ENCODE measurements at places on chromosomes 4 and X.
A peak's percentile ranks its signal among the peaks of the same experiment; 100 is the strongest.

- no peak for DNase-seq
Observed at GRCh38 chrX:155767051-155767875, 113.9 kb upstream of the VAMP7 start.

- DNase-seq: peak; percentile 37
Observed at GRCh38 chr4:55183926-55184599, 58.7 kb upstream of the KDR start.

GRCh38 chr4:14841801-14842768, 160.2 kb upstream of the CPEB2 start:
- no peak for DNase-seq

GRCh38 chrX:133185119-133185518, 33.0 kb downstream of the TFDP3 start:
- no peak for DNase-seq

- DNase-seq: no peak
Observed at GRCh38 chr4:13347517-13348125, 136.5 kb downstream of the RAB28 start.

DNA sequence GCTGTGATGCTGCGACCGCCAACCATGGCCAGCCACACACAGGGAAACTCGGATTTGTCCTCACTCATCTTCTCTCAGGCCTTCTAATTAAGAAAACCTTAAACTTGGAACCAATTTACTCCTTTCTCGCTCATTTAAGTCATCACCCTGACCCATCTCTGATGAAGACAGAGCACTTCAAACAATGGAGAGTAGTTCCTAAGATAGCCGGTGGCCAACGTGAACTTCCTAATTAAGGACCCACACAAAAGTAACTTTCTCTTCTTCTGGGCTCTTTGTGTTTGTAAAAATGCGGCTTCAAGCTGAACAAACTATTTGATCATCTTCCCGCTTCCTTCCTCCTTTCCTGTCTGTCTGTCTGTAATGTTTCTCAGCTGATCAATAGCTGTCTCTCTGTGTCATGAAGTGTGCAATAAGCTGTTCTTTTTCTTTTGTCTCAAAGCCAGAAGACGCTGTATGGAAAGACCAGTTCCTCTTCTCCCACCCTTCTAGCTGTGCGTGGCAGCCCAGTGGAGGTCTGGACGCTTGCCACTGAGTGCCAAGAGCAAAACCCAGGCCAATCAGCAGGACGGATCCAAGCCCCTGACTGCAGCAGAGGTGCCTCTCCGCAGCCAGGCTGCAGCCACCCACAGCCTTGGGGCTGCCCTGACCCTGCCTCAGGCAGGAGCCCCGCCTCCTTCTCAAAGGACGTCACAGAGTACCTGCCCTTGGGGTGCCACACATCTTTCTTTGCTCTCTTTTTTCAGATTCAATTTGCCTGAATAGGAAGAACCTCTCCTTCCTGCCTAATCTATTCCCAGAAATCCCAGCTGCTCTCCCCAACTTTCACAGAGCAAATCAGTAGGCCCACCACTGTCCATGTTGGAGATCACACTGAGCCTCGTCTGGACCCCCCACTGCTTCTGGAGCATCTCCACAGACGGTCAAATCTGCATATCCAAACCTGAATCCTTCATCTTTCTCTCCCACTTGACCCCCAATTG, 59.3 kb downstream of the MAML3 start:
- peak; percentile 88 for DNase-seq

GRCh38 chr4:16082426-16083240, 1.2 kb downstream of the PROM1 start:
- DNase-seq: peak; percentile 3

DNA sequence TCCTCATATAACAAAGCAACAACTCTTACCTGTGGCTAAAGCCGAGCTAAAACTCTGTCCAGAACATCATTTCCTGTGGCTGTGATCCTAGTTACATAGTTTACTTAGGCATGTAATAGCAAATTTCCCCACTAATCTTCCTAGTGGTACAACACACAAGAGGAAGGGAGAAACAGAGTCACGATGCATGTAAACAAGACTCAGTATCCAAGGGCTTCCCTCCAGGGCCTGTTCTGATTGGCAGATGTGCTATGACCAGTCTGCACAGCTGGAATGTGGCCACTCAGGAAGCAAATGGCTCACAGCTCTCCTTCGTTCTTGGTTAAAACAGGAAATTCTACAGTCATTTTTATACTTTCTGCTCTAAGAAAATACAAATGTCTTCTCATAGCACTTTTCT, 49.2 kb upstream of the PRSS48 start:
- DNase-seq: no peak

GRCh38 chr4:572594-572993, 3.5 kb downstream of the TMEM271 start:
- DNase-seq: no peak

- no peak for DNase-seq
Observed at GRCh38 chrX:43493756-43494155, 162.3 kb upstream of the MAOA start.

GRCh38 chr4:15809058-15809457, 30.9 kb downstream of the CD38 start:
- peak; percentile 80 for DNase-seq

DNA sequence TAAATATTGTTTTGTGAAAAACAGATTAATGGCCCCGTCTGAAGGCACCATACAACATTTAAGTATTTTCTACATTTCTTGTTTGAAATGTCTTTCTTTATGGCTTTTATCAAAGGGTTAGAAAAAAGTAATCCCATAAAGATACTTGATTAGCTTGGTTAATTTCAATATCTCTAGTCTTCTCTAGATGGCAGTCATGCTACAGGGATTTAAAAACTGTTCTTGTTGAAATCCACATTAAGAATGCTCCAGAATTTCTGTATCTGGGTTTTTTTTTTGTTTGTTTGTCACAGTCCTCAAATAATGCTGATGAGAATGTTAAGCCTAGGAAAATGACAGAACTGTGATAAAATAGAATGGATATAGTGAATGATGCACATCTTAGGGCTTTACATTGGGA, 109.0 kb upstream of the AADAT start:
- DNase-seq: no peak

- no peak for DNase-seq
Observed at GRCh38 chr4:145670422-145670821, 9.5 kb upstream of the C4orf51 start.

DNA sequence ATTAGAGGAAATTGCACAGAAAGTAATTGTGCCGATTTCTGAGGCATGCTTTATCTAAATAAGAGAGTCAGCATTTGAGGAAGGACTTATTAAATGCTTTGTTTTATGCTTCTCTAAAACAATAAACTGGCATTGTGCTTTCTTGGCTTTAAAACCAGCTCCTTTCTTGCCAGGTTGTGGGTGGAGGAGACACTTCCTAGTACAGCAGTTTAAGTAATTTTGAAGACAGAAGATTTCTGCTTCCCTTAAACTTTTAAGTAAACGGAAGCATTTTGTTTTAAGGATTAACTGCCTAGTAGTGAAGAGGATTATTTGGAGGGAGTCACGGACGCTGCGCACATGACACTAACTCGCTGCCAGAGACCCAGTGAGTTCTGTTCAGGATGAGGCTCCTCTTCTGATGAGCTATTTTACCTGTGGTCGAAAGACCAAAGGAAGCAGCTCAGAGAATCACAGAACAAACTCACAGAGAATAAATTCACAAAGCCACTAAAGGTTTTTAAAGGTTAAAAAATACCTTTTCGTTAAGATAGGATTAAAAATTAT, 169.5 kb downstream of the TLL1 start:
- DNase-seq: no peak

DNA sequence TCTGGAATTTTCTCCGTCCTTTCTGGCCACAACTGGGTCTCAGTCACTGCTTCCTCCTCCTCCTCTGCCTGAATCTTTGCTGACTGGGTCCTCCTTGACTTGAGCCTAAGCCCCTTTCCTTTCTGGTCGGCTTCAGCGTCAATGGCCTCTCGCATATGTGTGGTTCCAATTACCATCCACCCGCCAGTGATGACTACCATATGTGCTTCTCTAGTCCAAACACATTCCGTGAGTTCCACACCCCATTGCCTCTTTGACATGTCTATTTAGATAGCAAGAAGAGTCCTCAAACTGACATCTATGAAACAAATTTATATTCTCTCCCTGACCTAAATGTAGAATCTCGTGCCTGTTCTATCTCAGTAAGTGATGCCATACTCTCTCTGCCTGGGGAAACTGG, 19.8 kb downstream of the MXRA5 start:
- DNase-seq: no peak

GRCh38 chr4:169307576-169307975, 36.8 kb upstream of the SH3RF1 start:
- DNase-seq: no peak

DNA sequence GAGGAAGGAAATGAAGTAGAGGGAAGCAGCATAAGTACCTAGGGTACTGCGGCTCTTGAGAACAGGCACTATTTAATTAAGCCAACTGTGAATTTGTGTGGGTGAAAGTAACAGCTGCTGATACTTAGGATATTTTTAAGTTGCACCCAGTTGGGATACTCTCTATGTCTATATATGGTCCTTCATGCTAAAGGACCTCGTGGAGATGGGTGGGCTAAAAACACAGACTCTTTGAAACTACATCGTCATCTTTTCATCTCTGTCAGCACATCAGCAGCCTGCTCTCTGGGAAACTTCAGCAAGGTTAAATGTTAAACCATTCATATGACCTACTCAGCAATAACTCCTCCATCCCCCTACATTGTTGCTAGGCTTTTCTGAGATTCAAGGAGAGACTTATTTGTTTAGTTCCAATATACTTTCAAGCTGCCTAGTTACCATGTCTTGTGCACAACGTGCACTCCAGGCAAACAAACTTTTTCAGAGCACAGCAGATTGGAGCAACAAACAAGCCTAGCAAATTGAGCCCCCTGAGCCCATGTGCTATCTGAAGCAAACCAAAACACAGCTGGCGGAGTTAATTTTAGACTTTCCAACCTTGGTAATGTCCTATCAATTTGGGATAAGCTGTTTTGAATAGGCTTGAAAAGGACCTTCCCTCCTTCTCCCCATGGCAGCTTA, 6.2 kb upstream of the MOB1B start:
- no peak for DNase-seq

DNA sequence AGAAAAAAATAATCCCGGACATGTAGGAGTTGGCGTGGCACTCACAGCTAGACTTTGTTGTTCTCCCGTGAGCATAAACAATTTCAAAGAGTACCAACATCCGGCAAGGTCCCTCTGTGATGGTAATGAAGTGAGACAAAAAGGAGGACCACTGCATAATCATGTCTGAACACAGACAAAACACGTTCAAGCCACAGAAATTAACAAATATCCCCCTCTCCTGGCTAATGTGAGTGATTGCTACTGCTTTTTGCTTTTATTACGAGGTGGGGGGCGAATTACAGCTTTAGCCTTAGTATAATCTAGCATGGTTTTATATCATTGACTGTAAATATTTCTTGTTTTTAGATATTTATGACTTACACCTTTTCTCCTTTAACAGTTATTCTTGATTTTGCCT, 118.5 kb downstream of the PLS3 start:
- no peak for DNase-seq

DNA sequence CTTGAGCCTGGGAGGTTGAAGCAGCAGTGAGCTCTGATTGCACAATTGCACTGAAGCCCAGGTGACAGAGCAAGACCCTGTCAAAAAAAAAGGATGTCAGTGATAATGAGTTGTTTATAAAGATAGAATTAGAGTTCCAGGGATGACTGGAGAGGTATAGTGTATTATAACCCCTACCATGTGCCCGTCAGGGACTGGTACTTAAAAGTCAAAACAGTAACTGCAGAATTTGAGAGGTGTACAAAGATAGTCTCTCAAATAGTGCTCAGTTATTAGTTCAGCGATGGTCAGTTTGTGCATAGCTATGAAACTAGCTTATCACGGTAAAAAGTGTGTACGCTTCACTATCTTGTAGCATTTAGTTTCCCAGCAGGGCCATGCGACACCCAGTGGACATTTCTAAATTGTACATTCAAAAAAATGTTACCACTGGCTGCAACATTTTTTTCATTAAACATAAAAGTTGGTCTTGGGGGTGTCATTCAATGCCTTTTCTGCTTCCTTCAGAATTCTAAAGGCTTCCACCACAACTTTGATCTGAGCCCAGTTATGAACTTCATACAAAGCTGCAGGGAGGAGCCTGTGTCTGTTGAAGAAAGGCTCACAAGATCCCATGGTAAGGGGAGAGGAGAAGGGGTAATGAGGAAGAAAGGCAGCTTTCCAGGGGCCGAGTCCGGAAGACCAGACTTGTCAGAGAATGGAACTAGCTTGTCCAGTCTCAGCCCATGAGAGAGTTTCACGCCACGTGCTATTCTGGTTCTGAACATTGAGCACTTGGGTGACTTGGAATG, 9.2 kb upstream of the GYG2 start:
- peak; percentile 6 for DNase-seq

DNA sequence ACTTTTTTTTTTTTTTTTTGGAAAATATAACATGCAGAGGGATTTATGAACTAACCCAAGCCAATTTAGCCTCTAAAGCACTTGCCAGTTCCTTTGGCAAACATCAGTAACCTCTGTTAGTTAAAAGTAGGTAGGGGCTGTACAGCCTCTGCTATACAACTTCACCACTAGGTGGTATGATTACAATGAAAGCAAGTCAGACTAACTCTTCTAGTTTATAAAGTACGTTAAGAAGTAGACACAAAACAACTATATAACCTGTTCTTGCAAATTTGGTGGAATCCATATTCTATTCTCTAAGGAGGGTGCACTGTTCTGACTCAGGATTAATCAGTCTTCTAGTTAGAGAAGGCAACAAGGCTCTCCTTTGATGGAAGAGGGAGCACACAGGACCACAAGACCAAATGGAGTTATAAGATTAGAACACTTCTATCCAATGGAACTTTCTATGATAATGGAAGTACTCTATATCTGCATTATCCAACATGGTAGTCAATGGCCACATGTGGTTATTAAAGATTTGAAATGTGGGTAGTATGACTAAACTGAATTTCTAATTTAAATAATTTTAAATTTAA, 12.8 kb downstream of the AIMP1 start:
- peak; percentile 31 for DNase-seq

- no peak for DNase-seq
Observed at GRCh38 chr4:177100307-177100706, 209.4 kb upstream of the NEIL3 start.

DNA sequence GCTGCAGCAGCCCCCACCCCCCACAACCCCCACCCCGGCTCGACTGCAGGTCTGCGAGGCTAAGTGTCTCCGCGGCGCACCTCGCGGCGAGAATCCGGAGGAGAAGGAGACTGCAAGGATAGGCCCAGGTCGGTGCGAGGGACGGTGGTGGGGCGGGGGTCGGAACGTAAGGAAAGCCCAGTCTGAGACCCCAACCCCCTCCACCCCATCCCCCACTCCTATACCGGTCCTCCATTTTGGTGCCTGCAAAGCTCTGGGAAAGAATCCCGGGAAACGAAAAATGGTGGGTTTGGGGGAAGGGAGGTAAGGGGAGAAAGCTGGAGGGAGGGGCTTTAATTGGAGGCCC, 614 bp downstream of the BEX3 start:
- DNase-seq: no peak

GRCh38 chrX:21666679-21667078, 8.5 kb upstream of the KLHL34 start:
- no peak for DNase-seq
